ENCODE measurements at places on chromosomes 7 and 10. TPM values are rescaled to one million over a fixed set of nuclear protein-coding genes. Genes with fewer than 3 reads are reported as not detected.
A peak's percentile ranks its signal among the peaks of the same experiment; 100 is the strongest.

The SIRT1 gene
- total RNA-seq: 22.4 TPM

The DOCK4 gene
- total RNA-seq: 21.8 TPM

DNA sequence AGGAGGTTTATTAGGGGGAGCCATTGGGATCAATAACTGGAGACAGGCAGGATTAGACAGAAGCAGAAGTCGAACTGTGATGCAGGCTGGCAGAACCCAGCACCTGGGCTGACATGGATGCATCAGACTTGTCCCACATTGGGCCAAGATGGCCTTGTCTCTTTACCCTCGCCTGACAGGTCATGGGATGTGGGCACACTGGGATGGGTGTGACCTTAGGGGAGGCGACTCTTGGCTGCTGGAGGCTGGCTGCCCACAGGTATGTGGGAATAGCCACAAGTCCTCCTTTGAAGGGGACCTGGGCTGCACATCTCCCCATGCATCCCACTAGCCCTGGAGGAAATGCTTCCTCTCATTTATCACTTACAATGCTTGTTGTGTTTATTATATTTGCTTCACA lies 17.3 kb downstream of the NFE2L3 start:
- H3K4me1 ChIP-seq: no peaks in the 10 kb centered on the region
- no peaks in the 10 kb centered on the region for H3K27me3 ChIP-seq
- H3K36me3 ChIP-seq: no peaks in the 10 kb centered on the region
- no peak overlapping the region for H3K4me3 ChIP-seq

The HOXA9 gene
- total RNA-seq: 14.0 TPM

The GIMAP1 gene
- 5.0 TPM for total RNA-seq

DNA sequence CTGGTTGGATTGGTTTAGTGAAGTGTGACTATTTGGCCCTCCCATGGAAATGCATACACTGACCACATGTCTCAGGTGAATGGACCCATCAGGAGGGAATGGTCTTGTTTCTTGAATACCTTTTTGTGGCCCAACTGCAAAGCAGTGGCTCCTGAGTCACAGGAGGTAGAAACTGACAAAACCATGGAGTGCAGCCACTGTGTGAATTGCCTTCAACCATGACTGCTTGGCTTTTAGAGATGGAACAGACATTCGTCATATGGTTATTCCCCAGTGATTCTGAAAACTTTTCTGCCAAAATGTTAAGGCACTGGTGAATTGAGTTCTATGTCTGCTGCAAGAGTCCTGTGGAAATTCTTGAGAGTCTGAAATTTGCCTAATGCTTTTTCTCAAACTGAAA lies 64.7 kb downstream of the CDK14 start:
- H3K36me3 ChIP-seq: no peaks in the 10 kb centered on the region
- no peak overlapping the region for H3K27ac ChIP-seq
- no peak overlapping the region for H3K4me3 ChIP-seq
- H3K4me1 ChIP-seq: peaks cover 21% of the 10 kb centered on the region
- no peak for DNase-seq
- H3K27me3 ChIP-seq: no peaks in the 10 kb centered on the region

The EGFR gene
- total RNA-seq: 38.9 TPM

DNA sequence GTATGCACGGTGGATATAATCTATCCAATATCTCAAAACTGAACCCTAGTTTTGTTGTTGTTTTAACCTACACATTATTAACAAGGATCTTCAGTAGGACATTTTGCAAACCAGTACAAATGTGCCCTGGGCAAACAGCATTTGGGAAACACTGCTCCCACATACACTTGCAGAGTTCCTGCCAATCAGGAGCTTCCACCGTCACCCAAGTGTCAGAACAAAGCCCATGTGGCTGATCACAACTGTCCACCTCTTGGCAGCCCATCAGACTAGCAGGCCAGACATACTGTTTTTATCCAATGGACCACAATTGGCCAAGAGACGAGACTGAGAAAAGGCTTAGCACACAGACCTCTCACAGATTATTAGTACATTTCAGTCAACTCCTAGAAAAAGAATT lies 200.4 kb downstream of the FAM107B start:
- H3K27ac ChIP-seq: no peak overlapping the region
- no peak for DNase-seq
- no peaks in the 10 kb centered on the region for H3K36me3 ChIP-seq
- H3K4me1 ChIP-seq: no peaks in the 10 kb centered on the region
- no peak overlapping the region for H3K4me3 ChIP-seq
- H3K27me3 ChIP-seq: no peaks in the 10 kb centered on the region

DNA sequence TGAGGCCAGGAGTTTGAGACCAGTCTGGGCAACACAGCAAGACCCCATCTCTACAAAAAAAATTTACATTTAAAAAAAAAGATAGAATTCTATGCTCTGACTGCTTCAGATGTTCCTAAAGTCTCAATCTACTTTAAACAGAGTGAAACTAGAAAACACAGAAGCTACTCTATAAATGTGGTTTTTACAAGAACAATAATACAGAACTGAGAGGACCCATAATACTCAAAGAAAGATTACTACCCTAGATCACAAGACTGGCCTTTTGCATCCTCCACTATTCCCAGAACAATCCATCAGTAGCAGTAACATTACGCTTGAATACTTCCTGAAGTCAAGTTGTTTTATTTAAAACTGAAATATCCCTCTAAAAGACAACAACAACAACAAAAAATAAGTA lies 119.4 kb downstream of the ZFAND4 start:
- no peaks in the 10 kb centered on the region for H3K36me3 ChIP-seq
- H3K27ac ChIP-seq: no peak overlapping the region
- H3K4me3 ChIP-seq: no peak overlapping the region

The MYL10 gene
- total RNA-seq: not detected

DNA sequence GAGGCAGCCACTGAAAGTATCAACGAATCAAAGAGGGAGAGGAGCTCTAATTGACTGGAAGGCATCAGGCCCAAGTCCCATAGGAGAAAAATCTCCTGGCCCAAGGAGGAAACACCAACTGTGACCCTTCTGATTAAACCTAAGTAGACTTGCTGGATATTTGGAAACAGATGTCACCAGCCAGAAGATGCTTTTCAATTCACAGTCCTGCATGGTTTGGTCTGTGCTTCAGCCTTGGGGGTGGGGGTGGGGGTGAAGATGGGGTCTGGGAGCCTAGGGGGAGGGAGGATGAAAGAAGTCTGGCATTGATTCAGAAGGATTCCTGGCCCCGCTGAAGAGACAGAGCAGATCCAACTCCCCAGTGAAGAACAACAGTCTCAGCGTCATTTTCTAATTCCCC lies 623.7 kb downstream of the PARD3 start:
- DNase-seq: no peak
- H3K36me3 ChIP-seq: no peaks in the 10 kb centered on the region
- no peaks in the 10 kb centered on the region for H3K27me3 ChIP-seq

The RPEL1 gene
- not detected for total RNA-seq

The NAT16 gene
- total RNA-seq: not detected

DNA sequence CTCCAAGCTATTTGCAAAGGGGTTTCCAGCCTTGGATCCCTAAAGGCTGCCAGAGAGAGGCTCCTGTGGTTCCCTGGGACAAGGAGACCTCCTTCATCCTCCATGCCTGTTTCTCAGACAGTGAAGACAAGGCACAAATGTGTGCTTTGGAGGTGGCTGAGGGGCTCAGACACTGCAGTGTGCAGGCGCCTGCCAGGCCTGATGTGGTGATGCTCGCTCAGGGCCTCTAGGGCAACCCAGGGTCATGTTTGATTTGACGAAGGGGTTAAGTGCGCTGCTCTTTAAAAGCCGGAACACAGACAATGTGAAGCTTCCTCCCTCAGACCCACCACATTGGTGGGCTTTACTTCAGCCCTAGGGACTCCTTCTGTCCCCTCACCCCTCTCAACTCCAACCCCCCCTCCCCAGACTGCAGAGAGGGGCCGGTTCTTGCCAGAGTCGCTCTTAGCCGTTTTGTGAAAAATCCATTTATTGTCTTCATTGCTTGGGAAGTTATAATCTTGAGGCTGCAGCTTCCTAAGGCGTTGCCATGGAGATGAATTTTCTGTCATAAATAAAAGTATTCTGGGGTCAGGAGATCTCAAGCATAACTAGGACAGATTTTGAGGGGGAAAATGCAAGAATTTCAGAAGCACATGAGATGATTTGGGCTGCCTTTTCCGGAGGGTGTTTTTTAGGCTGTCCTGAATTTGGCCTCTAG lies 35.8 kb downstream of the PDGFA start:
- H3K4me3 ChIP-seq: no peak overlapping the region
- H3K27ac ChIP-seq: no peak overlapping the region
- H3K4me1 ChIP-seq: no peaks in the 10 kb centered on the region
- DNase-seq: peak; percentile 29

DNA sequence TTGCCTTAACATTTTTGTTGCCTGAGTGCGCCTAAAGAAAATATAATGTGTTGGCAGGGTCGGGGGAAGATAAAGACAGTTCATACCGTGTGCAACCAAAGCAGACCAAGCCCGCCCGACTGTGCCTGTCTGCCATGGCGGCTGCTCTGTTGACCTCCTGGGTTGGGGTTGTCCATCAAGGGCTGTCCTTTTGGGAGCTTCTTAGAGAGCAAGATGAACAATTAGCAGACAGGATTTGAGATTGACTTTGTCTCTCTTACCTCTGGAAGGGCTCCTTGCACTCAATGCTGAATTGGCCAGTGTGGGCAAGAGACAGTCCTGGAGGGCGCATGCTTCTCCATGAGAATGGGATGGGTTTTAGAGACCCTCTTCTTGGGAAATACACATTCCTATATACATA lies 319.6 kb downstream of the GLRX3 start:
- H3K4me1 ChIP-seq: no peaks in the 10 kb centered on the region
- H3K4me3 ChIP-seq: no peak overlapping the region
- H3K27ac ChIP-seq: no peak overlapping the region
- peak; percentile 39 for DNase-seq
- H3K27me3 ChIP-seq: no peaks in the 10 kb centered on the region
- H3K36me3 ChIP-seq: no peaks in the 10 kb centered on the region

The CPA2 gene
- not detected for total RNA-seq

GRCh38 chr7:22385326-22385725 lies 28.4 kb upstream of the RAPGEF5 start:
- no peaks in the 10 kb centered on the region for H3K27me3 ChIP-seq
- no peaks in the 10 kb centered on the region for H3K36me3 ChIP-seq
- H3K4me3 ChIP-seq: no peak overlapping the region
- H3K27ac ChIP-seq: no peak overlapping the region
- no peaks in the 10 kb centered on the region for H3K4me1 ChIP-seq

DNA sequence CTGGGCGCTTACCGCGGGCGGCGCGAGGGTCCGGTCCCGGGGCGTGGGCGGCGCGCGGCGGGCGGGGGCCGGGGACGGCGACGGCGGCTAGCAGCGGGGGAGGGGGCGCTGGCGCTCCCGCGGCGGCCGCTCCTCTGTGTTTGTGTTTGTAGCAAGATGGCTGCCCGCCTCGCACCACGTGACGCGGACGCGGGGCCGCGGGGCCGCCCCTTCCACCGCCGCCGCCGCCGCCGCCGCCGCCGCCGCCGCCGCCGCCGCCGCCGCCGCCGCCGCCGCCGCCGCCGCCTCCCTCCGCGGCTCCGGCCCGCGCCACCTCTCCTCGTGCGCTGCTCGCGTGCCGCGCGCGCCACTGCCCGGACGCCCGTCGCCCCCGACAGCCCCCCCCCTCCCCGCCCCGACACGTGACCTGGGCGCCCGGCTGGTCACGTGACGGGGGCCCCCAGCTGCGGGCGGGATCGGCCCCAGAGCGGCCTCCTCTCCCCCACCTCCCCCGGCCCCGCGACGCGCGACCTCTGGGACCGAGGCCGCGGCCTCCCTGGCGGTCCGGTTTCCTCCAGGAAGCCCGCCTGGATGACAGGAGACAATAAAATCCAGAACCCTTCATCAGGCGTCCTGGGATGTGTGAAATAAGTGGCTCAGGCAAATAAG lies at the start of gene GIGYF1:
Gene GIGYF1 (minus strand): TSS at position 153 of the 648 bp plus-strand sequence. CDS start 6,012 bp downstream, outside the sequence.
- peaks cover 2% of the 10 kb centered on the region for H3K36me3 ChIP-seq
- H3K27ac ChIP-seq: peak within 1 kb of the TSS; percentile 95
- H3K4me3 ChIP-seq: peak within 1 kb of the TSS; percentile 73
- peak; percentile 89 for DNase-seq

DNA sequence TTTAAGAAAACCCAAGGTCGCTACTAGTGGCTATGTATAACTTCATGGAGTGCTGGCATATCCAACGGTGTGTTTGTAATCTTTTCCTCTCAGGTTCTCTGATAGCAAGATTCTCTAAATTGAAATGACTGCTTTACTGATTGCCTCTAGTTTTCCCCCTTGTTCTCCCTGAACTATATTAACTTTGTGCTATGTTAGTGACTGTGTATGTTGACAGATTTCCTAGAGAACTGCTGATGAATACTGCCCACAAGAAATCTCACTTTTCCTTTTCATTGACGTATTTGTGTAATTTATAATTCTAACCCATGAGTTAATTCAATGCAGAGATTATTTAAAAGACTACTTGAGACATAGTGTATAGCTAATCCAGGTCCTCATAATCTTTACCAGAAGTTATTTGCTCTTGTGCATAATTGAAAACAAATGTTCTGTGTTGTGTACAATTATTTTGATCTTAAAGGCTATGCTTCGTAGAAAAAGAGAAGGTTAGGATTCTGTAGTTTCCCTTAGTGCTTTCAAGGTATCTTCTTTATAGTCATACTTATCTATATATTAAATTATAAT lies 70.6 kb upstream of the GLCCI1 start:
- H3K27me3 ChIP-seq: no peaks in the 10 kb centered on the region
- no peaks in the 10 kb centered on the region for H3K4me1 ChIP-seq
- no peaks in the 10 kb centered on the region for H3K36me3 ChIP-seq
- no peak overlapping the region for H3K4me3 ChIP-seq
- no peak for DNase-seq
- no peak overlapping the region for H3K27ac ChIP-seq

DNA sequence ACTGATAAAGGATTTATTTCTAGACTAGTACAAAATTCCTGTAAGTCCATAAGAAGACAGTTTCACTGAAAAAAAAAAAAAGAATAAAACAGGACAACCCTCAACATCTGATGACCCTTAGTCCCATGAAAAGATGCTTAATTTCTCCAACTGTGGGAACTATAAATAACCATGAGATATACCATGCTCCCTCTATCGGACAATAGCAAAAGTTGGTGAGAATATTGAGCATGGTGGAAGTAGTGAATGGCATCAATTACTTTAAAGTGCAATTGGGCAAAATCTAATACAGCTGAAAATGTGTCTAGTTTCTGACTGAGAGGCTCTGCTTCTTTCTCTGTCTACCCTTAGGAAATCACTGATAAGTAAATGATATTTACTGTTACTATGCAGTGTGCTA lies 348.8 kb downstream of the SUGCT start:
- no peaks in the 10 kb centered on the region for H3K27me3 ChIP-seq
- no peak overlapping the region for H3K4me3 ChIP-seq
- no peak overlapping the region for H3K27ac ChIP-seq

- no peaks in the 10 kb centered on the region for H3K36me3 ChIP-seq
- H3K4me3 ChIP-seq: no peak overlapping the region
- no peak overlapping the region for H3K27ac ChIP-seq
- DNase-seq: no peak
These were observed 82.4 kb upstream of the KCND2 start for GRCh38 chr7:120190566-120190965.

DNA sequence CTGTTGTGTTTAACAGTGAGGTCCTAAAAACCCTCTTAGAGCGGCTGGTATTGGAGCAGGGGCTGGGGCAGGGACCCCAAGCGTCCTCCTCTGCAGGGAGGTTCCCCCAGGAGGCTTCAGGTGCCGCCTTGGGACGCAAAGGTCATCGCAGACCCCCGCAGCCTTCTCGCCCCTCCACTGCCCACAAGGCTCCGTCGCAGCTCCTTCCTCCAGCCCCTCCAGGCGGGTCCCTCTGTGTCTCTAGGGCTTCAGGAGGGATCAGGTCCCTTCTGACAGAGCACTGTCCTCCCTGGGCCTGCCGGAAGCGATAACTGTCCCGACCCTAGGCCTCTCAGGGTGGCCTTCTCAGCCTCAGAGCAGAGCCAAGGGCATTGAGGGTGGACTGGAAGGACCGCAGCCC lies 26.1 kb upstream of the AP5Z1 start:
- peak overlapping the region; percentile 96 for H3K27ac ChIP-seq
- no peak for DNase-seq
- H3K4me3 ChIP-seq: no peak overlapping the region
- H3K36me3 ChIP-seq: peaks cover under 1% of the 10 kb centered on the region
- no peaks in the 10 kb centered on the region for H3K27me3 ChIP-seq
- peaks cover 53% of the 10 kb centered on the region for H3K4me1 ChIP-seq

The CFTR gene
- not detected for total RNA-seq

The EBLN1 gene
- total RNA-seq: not detected
